ENCODE measurements at places on chromosomes 7 and 10. TPM values are rescaled to one million over a fixed set of nuclear protein-coding genes. Genes with fewer than 3 reads are reported as not detected.

The KEL gene
- total RNA-seq, result not detected

The RSPH10B2 gene
- total RNA-seq, result not detected

The SGMS1 gene
- 10.3 TPM for total RNA-seq

DNA sequence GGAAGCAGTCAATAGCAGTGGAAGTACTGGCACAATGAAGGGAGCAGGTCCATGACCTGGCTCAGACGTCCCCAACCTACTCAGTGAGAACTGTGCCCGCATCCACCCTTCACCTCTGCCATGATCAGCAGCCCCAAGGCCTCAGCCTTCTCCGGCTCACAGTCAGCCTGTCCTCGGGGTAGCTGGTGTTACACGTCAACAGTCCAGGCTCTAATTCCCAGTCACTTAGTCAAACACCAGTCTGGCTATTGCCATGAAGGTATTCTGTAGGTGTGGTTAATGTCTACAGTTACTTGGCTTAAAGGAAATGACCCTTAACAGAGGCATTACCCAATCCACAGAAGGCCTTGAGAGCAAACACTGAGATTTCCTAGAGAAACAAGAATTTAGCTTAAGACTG lies 49.1 kb downstream of the GRB10 start:
- H3K36me3 ChIP-seq, result no peaks in the 10 kb centered on the region
- H3K27me3 ChIP-seq, result no peaks in the 10 kb centered on the region
- no peak for DNase-seq
- H3K4me3 ChIP-seq, result no peak overlapping the region
- peaks cover 8% of the 10 kb centered on the region for H3K4me1 ChIP-seq
- no peak overlapping the region for H3K27ac ChIP-seq

- peaks cover 8% of the 10 kb centered on the region for H3K4me1 ChIP-seq
- H3K27ac ChIP-seq, result no peak overlapping the region
- H3K27me3 ChIP-seq, result no peaks in the 10 kb centered on the region
- no peak for DNase-seq
- no peak overlapping the region for H3K4me3 ChIP-seq
Measured at GRCh38 chr10:571688-572451, 117.6 kb downstream of the DIP2C start.

GRCh38 chr7:47953822-47954221 lies 5.6 kb upstream of the PKD1L1 start:
- no peak overlapping the region for H3K4me3 ChIP-seq
- H3K27me3 ChIP-seq, result no peaks in the 10 kb centered on the region
- H3K4me1 ChIP-seq, result no peaks in the 10 kb centered on the region
- no peak for DNase-seq
- H3K27ac ChIP-seq, result no peak overlapping the region
- peaks cover 5% of the 10 kb centered on the region for H3K36me3 ChIP-seq

Data from neural progenitor cell (in vitro differentiated cells).